ENCODE measurements at places on chromosomes 16 and 17. TPM values are rescaled to one million over a fixed set of nuclear protein-coding genes. Genes with fewer than 3 reads are reported as not detected.

FBXO39 gene
- polyA plus RNA-seq, result not detected

GLTPD2 gene
- not detected for polyA plus RNA-seq

RASD1 gene
- polyA plus RNA-seq, result 79.5 TPM

TLCD3B gene
- 186 TPM for polyA plus RNA-seq

PIGS gene
- polyA plus RNA-seq, result 76.9 TPM

OR3A3 gene
- not detected for polyA plus RNA-seq
